ENCODE measurements at places on chromosomes 1 and 21.

DNA sequence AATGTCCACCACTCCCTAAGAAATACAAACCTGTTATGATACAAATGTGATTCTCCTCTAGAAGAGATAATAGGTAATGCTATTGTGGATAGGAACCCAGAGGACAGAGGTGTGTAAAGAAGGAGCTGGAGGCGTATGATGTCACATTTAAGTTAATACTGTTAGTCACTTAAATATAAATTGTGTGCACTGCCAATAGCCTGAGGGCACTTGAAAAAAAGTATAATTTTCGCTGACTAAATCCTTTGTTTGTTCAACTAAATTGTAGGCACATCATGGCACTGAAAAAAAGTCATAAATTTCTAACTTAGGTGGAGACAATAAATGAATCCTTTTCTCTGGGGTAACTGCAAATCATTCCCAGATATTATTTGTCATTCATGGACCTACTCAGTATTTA lies 4.4 kb downstream of the RCSD1 start:
- no peak for DNase-seq

GRCh38 chr1:53080769-53081168 lies 18.8 kb downstream of the PODN start:
- DNase-seq, result no peak

DNA sequence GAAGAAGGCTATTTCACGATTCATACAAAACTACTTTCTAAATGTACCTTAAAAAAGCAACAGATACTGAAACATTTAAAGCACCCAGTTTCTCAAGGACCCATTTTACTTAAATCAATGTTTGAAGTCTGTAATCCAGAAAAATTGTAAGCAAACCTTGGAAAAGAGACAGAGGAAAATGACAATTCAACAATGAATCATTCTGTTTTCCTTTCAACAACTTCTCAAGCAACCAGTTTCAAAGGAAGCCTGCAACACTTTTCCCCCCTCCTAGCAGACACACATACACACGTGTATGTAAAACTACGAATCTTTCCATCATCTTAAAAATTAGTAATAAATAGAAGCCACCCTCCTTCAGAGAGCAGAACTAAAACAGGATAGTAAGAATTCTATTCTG lies 1.2 kb downstream of the RERE start:
- no peak for DNase-seq

DNA sequence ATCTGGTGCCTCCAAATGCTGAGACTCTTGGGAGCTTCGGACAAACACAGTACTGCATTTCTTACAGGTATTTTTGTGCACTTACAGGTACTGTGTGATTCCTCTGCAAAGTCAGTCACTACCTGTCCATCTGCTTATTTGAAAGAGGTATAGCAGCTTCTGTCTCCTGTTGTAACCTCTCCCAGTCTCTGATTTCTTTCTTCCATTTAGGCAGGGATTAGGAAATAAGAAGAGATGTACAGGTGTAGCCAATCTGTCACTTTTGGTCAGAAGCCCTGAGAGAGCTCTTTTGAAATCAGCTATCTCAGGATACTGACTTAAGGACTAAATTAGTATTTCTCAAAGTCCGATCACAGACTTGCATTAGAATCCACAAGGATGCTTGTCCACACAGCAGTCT lies 54.0 kb downstream of the AKT3 start:
- DNase-seq, result no peak

GRCh38 chr1:74791491-74791890 lies 58.5 kb downstream of the TYW3 start:
- DNase-seq, result no peak

- DNase-seq, result no peak
Observed at GRCh38 chr1:55542901-55543504, 327.8 kb upstream of the USP24 start.

- no peak for DNase-seq
Observed at GRCh38 chr1:28663871-28664470, 4.6 kb upstream of the GMEB1 start.

- DNase-seq, result no peak
Observed at GRCh38 chr1:174406421-174406820, 41.3 kb upstream of the GPR52 start.
